ENCODE measurements at places on chromosomes 5 and 9.

DNA sequence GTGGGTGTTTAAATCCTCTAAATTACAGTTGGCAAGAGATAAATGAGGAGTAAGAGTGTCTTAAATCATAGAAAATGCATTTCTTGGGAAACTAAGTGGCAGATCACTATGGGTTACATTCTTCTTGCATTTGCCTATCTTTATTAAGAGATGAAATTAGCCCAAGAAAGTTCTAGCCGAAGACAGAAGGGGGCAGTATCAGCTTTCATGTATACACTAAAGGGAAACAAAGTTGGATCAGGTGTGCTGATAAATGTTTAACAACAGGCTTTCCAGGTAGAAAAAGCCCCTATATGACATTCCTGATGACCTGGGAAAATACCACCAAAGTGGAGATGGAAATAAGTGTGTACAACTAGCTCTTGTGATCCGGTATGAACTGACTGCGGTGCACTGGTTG is 81.9 kb upstream of the TLR4 start:
- no peak for DNase-seq
- H3K27ac ChIP-seq: no peak overlapping the region
- no peaks in the 10 kb centered on the region for H3K4me1 ChIP-seq
- no peak overlapping the region for H3K4me3 ChIP-seq
- H3K36me3 ChIP-seq: no peaks in the 10 kb centered on the region
- no peaks in the 10 kb centered on the region for H3K27me3 ChIP-seq

DNA sequence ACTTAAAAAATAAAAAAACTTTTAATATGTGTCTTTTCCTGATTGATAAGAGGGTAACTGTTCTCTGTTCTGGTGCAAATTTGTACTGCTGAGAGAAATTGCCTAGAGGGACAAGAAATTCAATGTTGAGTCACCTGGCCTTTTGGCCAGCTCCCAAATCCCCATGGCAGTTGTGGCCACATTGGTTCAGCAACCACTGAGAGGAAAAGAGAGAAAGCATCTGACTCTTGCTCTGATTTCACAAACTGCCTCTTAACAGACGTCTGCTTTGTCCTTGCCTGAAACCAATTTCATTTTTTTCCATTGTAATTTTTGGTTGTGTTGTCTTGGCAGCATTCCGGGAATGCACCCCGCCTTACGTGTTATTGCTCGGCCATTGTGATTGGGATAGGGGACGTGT is 42.4 kb downstream of the NTRK2 start:
- H3K27me3 ChIP-seq: no peaks in the 10 kb centered on the region
- peaks cover 19% of the 10 kb centered on the region for H3K4me1 ChIP-seq
- H3K4me3 ChIP-seq: no peak overlapping the region
- peak overlapping the region; percentile 55 for H3K27ac ChIP-seq
- H3K36me3 ChIP-seq: no peaks in the 10 kb centered on the region

DNA sequence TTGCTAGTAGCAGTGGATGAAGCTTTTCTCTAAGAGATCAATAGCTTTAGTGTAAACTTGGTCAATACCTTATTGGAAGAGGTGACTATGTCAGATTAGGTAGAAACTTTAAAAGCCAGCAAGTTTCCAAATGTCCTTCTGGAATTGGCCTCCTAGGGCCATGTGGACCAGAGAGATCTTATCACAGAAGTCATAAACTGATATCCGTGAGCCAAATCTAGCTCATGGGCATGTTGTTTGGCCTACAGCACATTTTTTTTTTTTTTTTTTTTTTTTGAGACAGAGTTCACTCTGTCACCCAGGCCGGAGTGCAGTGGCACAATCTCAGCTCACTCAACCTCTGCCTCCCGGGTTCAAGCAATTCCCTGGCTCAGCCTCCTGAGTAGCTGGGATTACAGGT is 157.5 kb upstream of the CCDC152 start:
- no peak overlapping the region for H3K4me3 ChIP-seq
- no peak overlapping the region for H3K27ac ChIP-seq
- no peak for DNase-seq

DNA sequence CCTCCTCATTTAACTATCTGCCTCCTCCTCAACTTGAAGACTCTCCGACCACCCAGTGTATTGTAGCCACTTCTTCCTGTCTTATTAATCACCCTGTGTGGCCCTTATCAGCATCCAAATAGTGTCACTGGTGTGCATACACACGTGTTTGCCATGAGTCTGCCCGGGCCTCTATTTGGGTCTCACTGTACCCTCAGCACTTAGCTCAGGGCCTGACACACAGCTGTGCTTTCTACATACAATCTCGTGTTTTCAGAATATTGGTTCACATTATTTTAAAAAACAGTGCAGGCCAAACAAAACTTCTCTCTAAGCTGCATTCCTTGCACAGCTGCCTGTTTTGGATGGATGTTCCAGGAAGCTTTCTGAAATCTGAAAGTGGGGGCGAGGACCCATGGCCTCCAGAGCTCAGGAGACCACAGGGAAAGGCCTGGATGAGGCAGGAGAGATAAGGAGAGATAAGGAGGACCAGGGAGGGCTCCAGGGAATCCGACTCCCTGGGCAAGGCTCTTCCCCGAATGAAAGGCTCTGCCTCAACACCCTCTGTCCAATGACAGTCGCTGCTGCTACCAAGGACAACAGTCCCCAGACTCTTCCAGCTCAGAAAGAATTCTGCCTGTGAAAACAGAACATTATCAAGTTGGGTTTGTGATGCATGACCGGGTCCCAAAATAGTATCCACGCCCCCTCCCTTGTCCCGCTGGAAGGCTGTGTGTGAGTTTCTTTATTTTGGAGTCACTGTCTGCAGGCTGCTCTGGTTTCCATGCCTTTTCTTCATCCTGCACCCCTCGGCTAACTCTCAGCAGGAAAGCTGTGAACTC is 255.6 kb downstream of the NSG2 start:
- no peak overlapping the region for H3K27ac ChIP-seq
- H3K27me3 ChIP-seq: peaks cover 65% of the 10 kb centered on the region
- H3K4me1 ChIP-seq: no peaks in the 10 kb centered on the region
- no peaks in the 10 kb centered on the region for H3K36me3 ChIP-seq
- H3K4me3 ChIP-seq: no peak overlapping the region

DNA sequence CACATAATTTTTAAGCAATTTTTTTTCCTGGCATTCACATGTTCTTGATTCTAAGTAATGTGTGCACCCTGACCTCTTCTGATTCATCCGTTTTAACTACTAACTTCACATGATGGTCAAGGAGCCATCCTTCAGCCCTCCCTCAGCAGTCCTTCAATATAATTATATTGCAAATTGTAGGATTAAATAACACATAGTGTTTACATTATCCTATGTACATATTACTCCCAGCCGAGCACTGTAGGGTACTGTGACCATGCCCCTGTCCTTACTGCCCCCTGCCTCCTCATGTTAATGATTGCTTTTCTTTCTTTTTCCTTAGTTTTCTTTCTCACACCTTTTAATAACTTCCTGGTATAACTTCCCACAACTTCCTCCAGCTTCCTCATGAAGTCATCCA is 96.3 kb upstream of the FANCC start:
- no peak for DNase-seq
- no peaks in the 10 kb centered on the region for H3K27me3 ChIP-seq
- no peaks in the 10 kb centered on the region for H3K36me3 ChIP-seq
- no peak overlapping the region for H3K27ac ChIP-seq

DNA sequence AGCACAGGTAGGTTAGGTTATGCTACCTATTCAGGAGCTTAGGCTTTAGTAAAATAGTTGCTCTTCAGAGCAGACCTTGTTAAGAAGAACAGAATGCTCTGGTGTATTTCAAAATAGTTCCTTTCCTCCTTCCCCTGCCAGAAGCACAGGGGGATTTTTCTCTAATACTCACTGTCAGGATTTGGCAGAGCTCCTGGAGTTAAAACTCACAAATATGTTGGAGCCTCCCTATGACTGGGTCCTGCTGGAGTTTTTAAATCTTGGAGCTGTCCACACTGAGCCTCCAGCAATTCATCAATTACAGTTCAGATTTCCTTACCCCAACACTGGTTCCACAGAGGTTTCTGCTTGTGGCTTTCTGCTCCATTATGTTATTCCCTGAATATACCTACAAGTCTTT is 1233.8 kb upstream of the WWC1 start:
- no peak overlapping the region for H3K27ac ChIP-seq
- H3K27me3 ChIP-seq: no peaks in the 10 kb centered on the region
- H3K4me1 ChIP-seq: no peaks in the 10 kb centered on the region
- H3K36me3 ChIP-seq: no peaks in the 10 kb centered on the region

DNA sequence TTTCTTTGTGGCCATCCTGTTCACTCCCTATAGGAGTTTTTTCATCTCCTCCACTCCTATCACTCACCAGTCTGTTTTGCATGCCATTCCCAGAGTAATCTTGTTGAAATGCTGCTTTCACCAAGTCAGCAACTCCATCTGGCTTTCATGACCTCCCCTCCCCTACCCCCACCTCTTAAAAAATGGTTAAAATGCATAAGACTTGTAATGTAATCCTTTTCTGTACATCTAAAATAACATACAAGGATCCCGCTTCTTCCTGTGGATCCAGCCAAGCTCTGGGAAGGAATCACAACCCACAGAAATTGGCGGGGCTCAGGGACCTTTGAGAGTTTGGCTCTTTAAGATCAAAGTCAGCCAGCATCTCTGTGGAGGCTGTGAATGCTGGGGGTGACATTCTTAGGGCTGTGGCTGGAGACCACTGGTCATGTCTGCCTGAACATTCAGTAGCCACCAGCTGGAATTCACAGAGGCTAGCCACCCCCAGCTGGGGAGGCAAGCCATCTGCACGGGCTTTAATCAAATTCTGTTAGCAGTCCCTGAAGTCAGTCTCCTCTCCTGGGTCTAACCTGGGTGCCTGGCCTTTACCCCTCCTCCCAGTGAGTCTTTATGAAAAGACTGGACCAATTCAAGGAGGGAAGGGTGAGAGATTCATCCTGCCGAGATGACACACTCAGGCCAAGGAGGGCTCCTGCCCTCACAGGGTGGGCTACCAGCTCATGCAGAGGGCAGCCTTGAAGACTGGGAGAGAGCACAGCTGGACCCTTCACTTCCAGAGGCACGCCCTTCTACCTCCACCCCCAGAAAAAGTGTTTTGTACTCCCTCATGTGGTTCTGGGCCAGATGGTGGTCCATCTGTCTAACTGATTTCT is 132.9 kb downstream of the LIFR start:
- peaks cover 5% of the 10 kb centered on the region for H3K4me1 ChIP-seq
- H3K36me3 ChIP-seq: no peaks in the 10 kb centered on the region
- no peak overlapping the region for H3K4me3 ChIP-seq
- DNase-seq: no peak
- no peak overlapping the region for H3K27ac ChIP-seq
- H3K27me3 ChIP-seq: 0 out of 2 replicates have a peak, but pooled peaks cover 3% of the 10 kb centered on the region

DNA sequence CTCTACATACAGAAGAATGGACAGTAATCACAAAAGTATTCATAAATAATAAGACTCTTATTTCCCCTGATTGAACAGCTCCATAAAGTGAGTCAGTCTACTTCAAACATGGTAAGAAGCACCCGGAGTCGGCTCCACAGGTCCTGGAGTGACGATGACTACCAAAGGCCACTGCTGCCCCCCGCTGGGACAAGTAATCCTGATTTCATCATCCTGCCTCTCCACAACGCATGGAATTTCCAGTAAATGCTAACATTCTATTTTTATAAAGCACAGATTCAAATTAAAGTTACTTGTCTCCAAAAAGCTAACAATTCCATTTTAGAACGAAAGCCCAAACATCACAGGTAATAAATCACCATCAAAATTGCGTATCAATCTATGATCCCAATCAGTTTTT is 16.2 kb downstream of the ATPSCKMT start:
- H3K27ac ChIP-seq: peak overlapping the region; percentile 16
- no peak overlapping the region for H3K4me3 ChIP-seq
- H3K36me3 ChIP-seq: peaks cover 7% of the 10 kb centered on the region
- peak; percentile 95 for DNase-seq
- no peaks in the 10 kb centered on the region for H3K27me3 ChIP-seq
- peaks cover 21% of the 10 kb centered on the region for H3K4me1 ChIP-seq

DNA sequence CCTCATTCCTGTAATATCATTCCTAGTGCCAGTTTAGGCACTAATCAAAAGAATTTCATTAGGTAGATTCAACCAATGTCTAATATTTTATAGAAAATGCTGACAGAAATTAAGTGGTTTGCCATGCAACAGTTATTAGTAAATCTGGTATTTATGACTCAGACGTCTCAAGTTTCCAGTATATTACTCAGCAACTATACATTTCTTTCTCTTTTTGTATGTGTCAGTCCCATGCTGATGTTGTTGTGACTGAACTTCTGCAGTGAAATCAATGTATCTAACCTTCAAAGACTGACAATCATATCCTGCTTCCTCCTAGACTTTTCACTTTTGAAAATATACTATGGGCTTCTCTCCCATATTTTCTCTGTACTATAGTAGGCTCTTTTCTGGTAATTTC is 822.5 kb downstream of the NR2F1-AS1 start:
- DNase-seq: peak; percentile 81
- peak overlapping the region; percentile 26 for H3K27ac ChIP-seq
- H3K4me1 ChIP-seq: peaks cover 11% of the 10 kb centered on the region
- no peak overlapping the region for H3K4me3 ChIP-seq
- H3K36me3 ChIP-seq: no peaks in the 10 kb centered on the region

DNA sequence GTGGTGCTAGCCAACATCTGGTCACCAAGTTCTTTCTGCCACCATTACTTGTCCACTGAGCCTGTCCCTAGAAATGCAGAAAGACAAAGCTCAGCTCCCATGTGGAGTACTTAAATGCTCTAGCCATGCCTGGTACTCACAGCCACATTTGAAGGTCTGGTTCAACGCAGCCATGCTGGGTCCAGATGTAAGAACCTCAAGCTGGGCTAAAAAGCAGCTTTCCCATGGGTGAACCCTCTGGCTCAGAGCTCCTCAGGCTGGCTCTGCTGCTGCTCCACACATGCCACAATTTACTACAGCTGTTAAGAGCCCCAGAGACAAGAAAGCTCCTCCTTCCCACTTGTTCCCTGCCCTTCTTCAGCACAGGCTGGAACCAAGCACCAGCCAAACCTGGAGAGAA is 97.1 kb upstream of the LRRTM2 start:
- no peak for DNase-seq
- H3K27me3 ChIP-seq: no peaks in the 10 kb centered on the region
- no peaks in the 10 kb centered on the region for H3K36me3 ChIP-seq
- no peak overlapping the region for H3K4me3 ChIP-seq
- H3K4me1 ChIP-seq: no peaks in the 10 kb centered on the region
- H3K27ac ChIP-seq: no peak overlapping the region

GRCh38 chr5:54412913-54413312 is 42.6 kb upstream of the HSPB3 start:
- no peak overlapping the region for H3K27ac ChIP-seq
- no peak overlapping the region for H3K4me3 ChIP-seq
- no peaks in the 10 kb centered on the region for H3K27me3 ChIP-seq
- no peaks in the 10 kb centered on the region for H3K36me3 ChIP-seq
- DNase-seq: no peak

Measured in PC-3 (cell line).